ENCODE measurements at places on chromosomes 2 and 18.

DNA sequence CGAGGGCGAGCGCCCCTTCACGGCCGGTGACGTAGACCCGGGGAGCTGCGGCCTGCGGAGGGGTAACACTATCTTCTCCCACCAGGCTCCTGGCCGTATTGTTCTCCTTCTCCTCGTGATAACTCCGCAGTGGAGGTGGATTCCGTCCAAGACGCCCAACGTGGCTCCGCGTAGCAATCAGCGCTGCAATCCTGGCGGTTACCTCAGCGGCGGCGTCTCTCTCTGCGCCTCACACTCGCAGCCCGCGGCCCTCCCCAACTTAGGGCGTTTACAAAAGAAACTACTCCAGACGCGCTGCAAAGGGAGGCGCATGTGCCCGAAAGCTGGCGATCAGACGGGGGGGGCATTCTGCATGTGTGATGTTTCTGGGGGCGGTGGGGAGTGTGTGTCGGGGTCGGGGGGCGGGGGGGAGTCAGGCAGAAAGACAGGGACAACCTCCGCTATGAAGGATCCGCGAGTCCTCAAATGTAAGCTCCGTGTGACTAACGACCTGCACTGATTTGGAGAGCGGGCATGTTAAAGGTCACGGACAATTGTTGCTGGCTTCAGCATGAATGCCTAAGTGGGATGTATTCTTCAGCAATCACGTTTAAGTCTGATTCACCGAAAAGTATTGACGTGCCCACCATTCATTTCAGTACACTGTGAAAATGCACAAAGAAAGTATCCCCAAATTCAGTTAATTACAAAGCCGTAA is 1.3 kb upstream of the ZNF516 start:
- no peaks in the 10 kb centered on the region for H3K36me3 ChIP-seq
- peak overlapping the region; percentile 64 for H3K4me3 ChIP-seq
- peak; percentile 90 for DNase-seq

- H3K36me3 ChIP-seq: no peaks in the 10 kb centered on the region
- no peak overlapping the region for H3K27ac ChIP-seq
- peak; percentile 25 for DNase-seq
- peaks cover 9% of the 10 kb centered on the region for H3K4me1 ChIP-seq
Observed at GRCh38 chr2:238304116-238304515, 15.7 kb upstream of the PER2 start.

DNA sequence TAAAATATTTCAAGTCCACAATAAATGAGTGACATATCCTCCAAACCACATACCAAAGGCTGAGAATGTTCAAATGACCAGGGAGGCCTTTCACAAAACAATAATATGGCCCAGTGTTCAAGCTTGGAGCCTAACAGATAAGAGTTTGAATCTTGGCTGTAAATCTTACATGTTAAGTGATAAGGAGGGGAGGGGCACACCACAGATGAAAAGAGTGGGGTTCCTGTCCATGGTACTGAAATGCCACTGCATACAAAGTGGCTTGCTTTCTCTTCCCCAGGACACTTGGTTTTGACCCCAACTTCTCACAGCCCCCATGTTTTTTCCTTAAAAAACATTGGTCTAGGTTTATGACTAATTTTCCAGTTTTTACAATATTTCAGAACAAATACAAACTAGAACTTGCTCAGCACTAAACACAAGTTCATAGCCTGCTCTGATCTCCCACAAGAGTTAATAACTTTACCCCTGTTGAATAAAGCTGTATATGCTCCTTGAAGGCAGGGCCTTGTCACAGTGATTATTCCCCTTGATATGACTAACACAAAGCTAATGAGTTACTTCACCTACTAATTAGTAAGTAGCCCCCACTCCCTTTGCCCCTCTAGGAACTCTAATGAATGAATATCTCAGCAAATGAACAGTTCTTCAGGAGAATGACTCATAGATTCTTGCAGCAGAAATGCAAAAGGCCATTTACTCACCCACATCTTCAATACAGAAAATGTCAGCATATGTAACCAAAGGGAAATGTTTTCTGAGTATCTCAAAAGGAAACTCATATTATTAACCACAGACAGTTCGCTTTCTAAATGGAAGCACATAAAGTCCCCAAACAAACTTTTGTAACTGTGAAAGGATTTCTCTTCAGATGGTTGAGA is 142.2 kb downstream of the SATB2 start:
- no peaks in the 10 kb centered on the region for H3K4me1 ChIP-seq
- no peak overlapping the region for H3K4me3 ChIP-seq
- no peaks in the 10 kb centered on the region for H3K36me3 ChIP-seq

GRCh38 chr2:236935631-236936445 is 149.9 kb upstream of the COPS8 start:
- H3K27me3 ChIP-seq: no peaks in the 10 kb centered on the region
- no peak overlapping the region for H3K27ac ChIP-seq
- no peak for DNase-seq
- no peaks in the 10 kb centered on the region for H3K36me3 ChIP-seq
- no peaks in the 10 kb centered on the region for H3K4me1 ChIP-seq

DNA sequence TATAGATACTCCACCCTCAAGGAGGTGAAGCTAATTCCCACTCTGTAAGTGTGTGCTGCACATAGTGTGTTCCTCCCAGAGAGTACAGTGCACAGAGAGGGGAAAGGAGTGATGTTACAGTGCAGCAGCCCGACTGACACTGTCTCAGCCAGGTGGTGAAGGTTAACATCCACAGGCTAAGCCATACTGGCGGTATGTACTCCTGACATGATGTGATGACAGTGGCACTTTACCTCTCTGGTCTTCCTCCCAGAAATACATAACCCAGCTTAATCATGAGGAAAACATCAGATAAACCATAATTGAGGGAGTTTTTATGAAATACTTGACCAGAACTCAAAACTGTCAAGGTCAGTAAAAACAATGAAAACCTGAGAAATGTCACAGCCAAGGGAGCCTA is 107.1 kb downstream of the RAB3GAP1 start:
- no peaks in the 10 kb centered on the region for H3K27me3 ChIP-seq
- DNase-seq: no peak
- H3K4me1 ChIP-seq: no peaks in the 10 kb centered on the region
- no peak overlapping the region for H3K4me3 ChIP-seq

GRCh38 chr2:142502402-142502801 is 371.6 kb upstream of the LRP1B start:
- H3K27ac ChIP-seq: no peak overlapping the region
- no peak for DNase-seq
- no peaks in the 10 kb centered on the region for H3K36me3 ChIP-seq
- no peak overlapping the region for H3K4me3 ChIP-seq
- no peaks in the 10 kb centered on the region for H3K4me1 ChIP-seq

DNA sequence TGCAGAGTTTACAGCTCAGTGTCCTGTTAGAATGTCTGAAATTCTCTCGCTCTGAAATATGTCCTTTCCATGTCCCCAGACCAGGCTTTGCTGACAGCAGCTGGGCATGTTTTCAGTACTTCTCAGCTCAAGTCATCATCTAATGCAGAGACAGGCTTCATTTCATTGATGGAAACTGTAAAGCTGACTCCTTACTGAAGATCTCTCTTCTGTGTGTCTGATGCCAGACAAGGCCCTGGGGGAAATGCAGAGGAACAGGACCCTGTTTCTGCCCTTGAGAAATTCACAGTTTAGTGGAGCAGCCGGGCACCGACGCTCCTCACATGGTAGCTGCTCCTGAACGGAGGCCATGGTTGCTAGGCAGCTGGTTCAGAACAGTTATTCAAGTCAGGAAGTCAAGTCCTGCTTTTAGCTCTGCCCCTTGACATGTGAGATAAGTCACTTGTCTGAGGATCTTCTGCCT is 24.6 kb upstream of the FZD7 start:
- H3K4me3 ChIP-seq: no peak overlapping the region
- peaks cover 5% of the 10 kb centered on the region for H3K4me1 ChIP-seq

- no peak overlapping the region for H3K27ac ChIP-seq
- no peak overlapping the region for H3K4me3 ChIP-seq
- H3K4me1 ChIP-seq: no peaks in the 10 kb centered on the region
- DNase-seq: peak; percentile 24
Observed at GRCh38 chr2:240954436-240955305, 43.7 kb upstream of the SNED1 start.

DNA sequence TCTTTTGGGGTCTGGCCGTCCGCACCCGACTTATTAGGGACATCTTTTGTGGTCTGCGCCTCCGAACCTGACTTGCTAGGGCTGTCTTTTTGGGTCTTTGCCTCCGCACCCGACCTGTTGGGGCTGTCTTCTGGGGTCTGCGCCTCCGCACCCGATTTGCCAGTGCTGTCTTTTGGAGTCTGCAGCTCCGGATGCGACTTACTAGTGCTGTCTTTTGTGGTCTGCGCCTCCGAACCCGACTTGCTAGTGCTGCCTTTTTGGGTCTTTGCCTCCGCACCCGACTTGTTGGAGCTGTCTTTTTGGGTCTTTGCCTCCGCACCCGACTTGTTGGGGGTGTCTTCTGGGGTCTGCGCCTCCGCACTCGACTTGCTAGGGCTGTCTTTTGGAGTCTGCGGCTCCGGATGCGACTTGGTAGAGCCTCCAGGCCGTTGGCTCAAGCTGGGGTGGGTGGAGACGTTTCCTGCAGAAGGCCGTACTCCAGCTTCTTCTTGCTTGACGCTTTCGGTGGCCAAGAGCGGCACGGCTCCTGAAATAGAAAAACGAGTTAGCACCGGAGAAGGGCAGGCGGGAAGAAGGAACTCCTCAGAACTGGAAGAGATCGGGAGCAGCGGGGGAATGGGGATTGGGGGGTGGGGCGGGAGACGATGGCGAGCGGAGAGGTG is 498 bp downstream of the TGOLN2 start:
- H3K27ac ChIP-seq: peak overlapping the region; percentile 90
- peaks cover 20% of the 10 kb centered on the region for H3K36me3 ChIP-seq
- no peaks in the 10 kb centered on the region for H3K27me3 ChIP-seq

GRCh38 chr2:12918138-12918834 is 201.6 kb downstream of the TRIB2 start:
- H3K27me3 ChIP-seq: no peaks in the 10 kb centered on the region
- peaks cover 29% of the 10 kb centered on the region for H3K4me1 ChIP-seq
- H3K4me3 ChIP-seq: no peak overlapping the region

- H3K4me3 ChIP-seq: no peak overlapping the region
- H3K27me3 ChIP-seq: no peaks in the 10 kb centered on the region
- DNase-seq: no peak
- H3K36me3 ChIP-seq: no peaks in the 10 kb centered on the region
- H3K4me1 ChIP-seq: no peaks in the 10 kb centered on the region
Observed at GRCh38 chr2:36707050-36707449, 10.5 kb downstream of the VIT start.

- DNase-seq: no peak
- H3K4me1 ChIP-seq: peaks cover 15% of the 10 kb centered on the region
- no peaks in the 10 kb centered on the region for H3K27me3 ChIP-seq
- peak overlapping the region; percentile 47 for H3K27ac ChIP-seq
- no peak overlapping the region for H3K4me3 ChIP-seq
Observed at GRCh38 chr2:188381614-188382013, 89.9 kb downstream of the GULP1 start.

DNA sequence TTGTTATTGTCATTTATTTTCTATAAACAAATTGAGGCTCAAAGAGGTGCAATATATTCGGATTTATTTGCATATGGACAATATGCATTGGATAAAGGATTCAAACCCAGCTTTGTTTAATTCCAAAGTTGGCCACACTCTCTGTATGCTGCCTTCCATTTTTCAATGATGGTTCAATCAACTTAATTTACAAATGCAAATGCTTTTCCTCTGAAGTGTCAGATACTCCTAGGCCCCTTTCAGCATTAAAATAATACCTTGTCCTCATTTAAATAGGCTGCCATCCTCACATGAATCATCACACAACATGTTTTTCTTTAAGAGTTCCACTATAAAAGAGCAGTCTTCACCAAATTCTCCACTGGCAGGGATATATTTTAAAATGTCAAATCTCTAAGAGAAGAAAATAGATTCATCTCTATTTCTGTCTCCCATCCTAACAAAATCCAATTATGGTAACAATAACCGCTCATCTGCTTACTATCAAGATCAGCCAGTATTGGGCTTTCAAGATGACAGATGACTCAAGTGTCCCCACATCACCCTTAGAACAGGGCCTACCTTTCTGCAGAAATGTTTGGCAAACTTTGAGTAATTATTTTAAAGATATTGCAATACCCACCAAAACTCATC is 114.8 kb downstream of the SCG2 start:
- no peaks in the 10 kb centered on the region for H3K4me1 ChIP-seq
- H3K4me3 ChIP-seq: no peak overlapping the region
- no peaks in the 10 kb centered on the region for H3K27me3 ChIP-seq
- no peak for DNase-seq
- H3K36me3 ChIP-seq: no peaks in the 10 kb centered on the region
- no peak overlapping the region for H3K27ac ChIP-seq

GRCh38 chr2:191410646-191411436 is 165.6 kb downstream of the MYO1B start:
- H3K36me3 ChIP-seq: no peaks in the 10 kb centered on the region
- no peaks in the 10 kb centered on the region for H3K4me1 ChIP-seq
- no peaks in the 10 kb centered on the region for H3K27me3 ChIP-seq
- no peak for DNase-seq
- no peak overlapping the region for H3K27ac ChIP-seq
- H3K4me3 ChIP-seq: no peak overlapping the region

GRCh38 chr18:61988100-61988499 is 95.3 kb upstream of the RNF152 start:
- H3K36me3 ChIP-seq: no peaks in the 10 kb centered on the region
- no peak overlapping the region for H3K4me3 ChIP-seq
- H3K27ac ChIP-seq: no peak overlapping the region
- H3K4me1 ChIP-seq: no peaks in the 10 kb centered on the region
- H3K27me3 ChIP-seq: no peaks in the 10 kb centered on the region
